ENCODE measurements at places on chromosomes 2 and 18.
A peak's percentile ranks its signal among the peaks of the same experiment; 100 is the strongest.

GRCh38 chr2:85143463-85144082, 10.4 kb downstream of the TCF7L1 start:
- no peak for DNase-seq

- peak; percentile 64 for DNase-seq
Measured at GRCh38 chr2:64485961-64486360, 32.0 kb downstream of the LGALSL start.

GRCh38 chr2:7037340-7038333, 120.4 kb downstream of the RNF144A start:
- DNase-seq: peak; percentile 85

GRCh38 chr2:97765933-97766332, 52.6 kb downstream of the ZAP70 start:
- no peak for DNase-seq

- peak; percentile 30 for DNase-seq
Measured at GRCh38 chr18:62744076-62744968, 29.0 kb downstream of the PHLPP1 start.

DNA sequence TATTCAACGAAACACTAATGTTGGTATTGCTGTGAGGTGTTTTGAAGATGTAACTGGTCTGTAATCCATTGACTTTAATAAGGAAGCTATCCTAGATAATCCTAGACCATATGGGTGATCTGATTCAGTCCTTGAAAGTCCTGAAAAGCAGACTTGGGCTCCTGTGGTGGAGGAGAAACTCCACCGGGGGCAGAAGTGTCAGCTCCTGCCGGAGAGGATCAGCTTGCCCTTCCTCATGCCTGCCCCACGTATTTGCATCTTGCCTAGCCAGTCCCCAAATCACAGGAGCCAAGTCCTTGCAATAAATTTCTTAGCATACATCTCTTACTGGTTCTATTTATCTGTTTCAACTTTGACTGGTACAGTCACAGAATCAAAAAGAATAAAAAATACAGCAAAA, 144.2 kb upstream of the DLGAP1 start:
- DNase-seq: no peak

DNA sequence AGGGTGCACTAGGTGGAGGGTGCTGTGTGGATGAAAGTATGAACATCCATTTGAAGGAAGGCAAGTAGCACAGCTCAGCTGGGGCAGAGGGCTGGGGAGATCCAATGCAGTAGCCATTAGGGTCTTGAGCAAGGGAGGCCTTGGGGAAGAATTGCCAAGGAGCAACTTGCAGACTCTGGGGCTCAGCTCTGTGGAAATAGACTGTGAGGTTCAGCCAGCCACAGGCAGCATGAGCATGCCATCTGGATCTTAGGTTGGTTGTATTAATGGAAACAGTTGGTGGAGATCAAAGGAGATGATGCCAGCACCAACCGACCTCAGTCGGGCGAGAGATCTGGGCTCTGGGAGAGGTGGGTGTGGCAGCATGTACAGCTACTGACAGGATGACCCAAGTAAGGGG, 5.6 kb downstream of the ZAP70 start:
- no peak for DNase-seq

DNA sequence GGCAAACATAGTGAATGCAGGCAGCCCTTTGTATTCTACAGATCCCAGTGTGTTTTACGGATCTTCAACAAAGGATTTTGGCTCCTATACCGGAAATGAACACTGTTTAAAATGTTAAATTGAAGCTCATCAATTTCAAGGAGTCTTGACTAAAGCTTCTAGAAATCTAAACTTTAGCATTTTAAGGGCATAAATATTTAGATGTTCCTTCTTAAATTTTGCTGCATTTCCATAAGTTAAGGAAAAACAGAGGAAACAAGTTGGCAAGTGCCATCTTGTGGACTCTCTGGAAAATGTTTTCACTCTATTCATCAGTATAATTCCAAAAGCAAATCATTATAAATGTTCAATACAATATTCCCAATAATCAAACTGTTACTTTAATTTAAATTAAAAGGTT, 19.6 kb downstream of the CHN1 start:
- peak; percentile 16 for DNase-seq

DNA sequence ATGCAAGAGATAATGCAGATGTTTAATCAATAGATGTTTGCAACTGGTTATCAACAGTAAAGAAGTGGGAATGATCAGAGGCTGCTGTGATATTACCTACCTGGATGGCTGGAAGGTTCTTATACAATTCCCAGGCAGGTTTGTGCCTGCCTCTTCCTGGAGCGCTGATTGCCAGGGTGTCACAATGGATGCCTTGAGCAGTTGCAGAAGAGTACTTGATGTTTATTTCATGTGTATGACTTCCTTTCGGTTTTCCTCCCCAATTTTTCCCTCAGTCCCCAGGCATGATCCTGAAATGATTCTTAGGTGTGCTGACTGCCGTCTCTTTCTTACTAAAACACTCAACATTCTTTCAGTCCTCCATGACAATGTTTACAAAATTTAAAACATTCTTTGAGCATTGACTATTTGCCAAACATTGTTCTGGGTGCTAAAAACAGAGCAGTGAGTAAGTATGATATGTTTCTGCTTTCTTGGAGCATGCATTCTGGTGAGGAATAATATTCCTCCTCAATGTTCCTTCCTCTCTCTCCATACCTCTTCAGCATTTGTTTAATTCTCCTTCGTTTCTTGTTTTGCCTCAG, 416.6 kb upstream of the TRIB2 start:
- DNase-seq: no peak

GRCh38 chr2:231454361-231454791, 9.9 kb downstream of the NCL start:
- DNase-seq: no peak

- no peak for DNase-seq
Measured at GRCh38 chr2:42639340-42640077, 71.1 kb downstream of the MTA3 start.

DNA sequence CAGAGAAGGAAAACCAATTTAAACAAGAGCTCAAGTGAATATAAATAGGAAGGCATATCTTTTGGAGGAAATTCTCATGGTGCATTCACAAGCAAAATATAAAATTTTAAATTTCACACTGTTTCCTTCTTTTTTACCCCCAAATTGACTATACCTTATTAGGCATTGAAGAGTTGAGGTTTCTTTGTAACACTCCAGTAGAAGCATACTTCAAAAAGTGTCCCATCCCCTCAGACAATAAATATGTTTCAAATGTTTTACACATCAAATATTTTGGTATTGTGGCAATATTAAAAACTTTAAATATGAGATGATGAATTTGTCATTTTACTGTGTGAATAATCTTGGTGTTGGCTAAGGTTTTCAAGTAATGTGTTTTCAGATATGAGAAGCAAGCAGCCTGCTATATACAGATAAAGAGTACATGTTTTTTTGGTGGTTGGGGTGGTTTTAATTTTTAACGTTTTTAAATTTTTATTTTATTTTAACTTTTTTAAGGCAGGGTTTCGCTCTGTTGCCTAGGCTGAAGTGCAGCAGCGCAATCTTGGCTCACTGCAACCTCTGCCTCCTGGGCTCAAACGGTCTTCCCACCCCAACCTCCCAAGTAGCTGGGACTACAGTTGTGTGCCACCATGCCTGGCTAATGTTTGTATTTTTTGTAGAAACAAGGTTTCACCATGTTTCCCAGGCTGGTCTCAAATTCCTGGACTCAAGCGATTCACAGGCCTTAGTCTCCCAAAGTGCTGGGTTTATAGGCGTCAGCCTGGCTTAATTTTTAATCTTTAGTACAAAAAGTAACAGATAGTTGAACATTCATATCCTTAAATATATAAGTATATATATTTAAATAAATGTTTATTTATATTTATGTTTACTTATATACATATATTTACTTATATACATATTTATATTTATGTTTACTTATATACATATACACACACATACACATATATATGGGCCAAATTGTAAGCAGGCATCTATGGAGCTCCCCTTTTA, 36.5 kb upstream of the DLX1 start:
- DNase-seq: no peak

GRCh38 chr2:160917850-160918249, 242.4 kb upstream of the TANK start:
- no peak for DNase-seq

- DNase-seq: no peak
Measured at GRCh38 chr2:98698896-98699295, 32.0 kb downstream of the MGAT4A start.

GRCh38 chr2:120740765-120741524, 5.3 kb downstream of the GLI2 start:
- no peak for DNase-seq

DNA sequence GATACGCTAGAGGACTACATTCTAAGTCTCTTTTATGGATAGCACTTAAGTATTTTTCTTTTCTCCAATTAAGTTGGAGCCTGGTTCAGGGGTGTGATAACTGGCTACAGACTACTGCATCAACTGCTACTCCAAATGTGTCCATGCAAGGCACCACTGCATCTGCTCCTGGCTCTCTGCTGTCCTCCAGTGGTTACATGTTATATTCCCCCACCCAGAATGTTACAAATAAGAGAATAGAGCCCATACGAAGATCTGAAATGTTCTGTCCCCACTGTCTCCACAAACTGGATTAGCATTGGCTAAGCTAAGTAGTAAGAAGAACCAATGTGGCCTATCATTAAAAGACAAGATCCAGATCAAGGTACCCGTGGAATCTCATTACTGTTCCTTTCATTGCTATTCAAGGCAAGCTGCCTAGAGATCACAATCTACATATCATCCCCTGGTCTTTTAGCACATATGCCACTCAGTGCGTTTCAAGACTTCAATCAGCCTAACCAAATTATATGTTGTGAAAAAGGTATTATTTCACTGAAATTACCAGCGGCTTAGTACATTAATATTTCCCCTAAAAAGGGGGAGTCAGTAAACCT, 308.3 kb upstream of the SLC8A1 start:
- peak; percentile 70 for DNase-seq

DNA sequence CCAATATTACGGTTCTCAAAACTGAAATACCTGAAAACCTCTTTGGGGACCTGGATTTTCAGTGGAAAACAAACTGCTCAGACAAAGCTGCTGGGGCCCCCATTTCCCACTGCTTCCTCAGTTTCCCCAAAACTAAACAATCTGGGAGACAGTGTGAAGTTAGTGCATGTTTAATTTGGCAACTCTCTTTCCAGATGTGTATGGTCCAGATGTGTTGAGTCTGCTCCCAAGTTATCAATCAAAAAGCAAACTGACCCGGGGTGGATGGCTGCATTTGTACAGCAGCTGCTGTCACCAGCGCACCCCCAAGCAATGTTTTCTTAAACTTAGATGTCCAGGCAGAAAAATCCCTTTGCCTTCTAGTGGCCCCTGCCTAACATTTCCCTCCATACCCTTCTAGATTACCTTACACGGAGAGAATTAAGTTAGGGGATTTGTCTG, 136.9 kb downstream of the COPS8 start:
- peak; percentile 4 for DNase-seq

- no peak for DNase-seq
Measured at GRCh38 chr2:206282746-206283145, 8.3 kb downstream of the ZDBF2 start.

GRCh38 chr18:78983512-78983911, 3.9 kb downstream of the SALL3 start:
- no peak for DNase-seq

DNA sequence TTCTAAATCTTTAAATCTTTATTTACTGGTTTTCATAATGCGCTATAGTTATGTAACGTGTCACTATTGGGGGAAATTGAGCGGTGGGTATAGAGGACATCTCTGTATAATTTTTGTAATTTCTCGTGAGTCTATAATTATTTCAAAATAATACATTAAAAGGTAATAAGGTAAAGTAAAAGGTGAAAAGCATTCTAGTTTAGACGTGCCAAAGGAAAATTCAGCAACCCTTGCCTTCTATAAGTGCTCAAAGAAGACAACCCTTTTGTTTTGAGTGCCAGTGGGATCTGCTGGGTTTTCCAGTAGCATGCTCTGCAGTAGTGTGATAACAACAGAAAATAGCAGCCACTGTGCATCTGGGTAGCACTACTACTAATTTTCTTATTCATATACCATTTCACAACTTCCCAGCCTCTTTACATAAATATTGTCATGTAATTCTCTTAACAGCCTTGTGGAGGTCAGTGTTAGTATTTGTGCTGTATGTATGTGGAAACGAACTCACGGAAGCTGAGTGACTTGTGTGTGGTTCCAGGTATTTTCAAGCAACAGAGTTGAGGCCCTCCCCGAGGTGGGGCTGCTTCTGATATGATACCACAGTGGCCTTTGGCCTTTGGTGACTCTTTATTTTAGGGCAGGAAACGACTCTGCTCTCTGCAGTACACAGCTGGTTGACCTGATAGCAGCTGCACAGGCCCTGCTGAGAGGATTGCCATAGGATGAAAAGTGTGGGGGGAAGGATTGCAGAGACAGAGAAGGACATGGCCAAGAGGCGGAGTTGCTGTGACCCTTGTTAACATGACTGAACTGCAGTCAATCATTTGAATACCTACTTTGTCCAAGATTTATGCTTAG, 104.5 kb downstream of the TDRD15 start:
- DNase-seq: no peak

DNA sequence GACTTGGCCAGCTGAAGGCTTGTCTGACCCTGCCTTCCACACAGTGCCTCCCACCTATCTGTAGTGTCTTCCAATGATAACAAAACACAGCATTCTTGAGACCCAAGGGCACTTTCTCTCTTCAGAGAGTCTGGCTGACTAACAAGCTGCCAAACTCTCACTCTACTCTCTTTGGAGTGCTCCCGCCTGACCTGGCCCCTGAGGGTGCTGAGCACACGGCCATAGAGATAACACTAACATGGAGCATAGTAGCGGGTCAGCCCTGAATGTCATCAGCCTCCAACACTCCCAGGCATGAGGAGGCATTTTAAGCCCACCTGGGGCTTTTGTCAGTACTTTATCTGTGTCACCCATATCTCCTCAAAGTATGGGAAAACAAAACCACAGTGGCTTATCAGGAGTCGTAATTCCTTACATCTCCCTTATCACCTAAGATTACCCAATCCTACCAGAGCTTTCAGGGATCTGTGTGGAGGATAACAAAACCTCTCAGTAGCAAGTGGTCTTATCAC, 160.3 kb upstream of the TCF4 start:
- DNase-seq: no peak

DNA sequence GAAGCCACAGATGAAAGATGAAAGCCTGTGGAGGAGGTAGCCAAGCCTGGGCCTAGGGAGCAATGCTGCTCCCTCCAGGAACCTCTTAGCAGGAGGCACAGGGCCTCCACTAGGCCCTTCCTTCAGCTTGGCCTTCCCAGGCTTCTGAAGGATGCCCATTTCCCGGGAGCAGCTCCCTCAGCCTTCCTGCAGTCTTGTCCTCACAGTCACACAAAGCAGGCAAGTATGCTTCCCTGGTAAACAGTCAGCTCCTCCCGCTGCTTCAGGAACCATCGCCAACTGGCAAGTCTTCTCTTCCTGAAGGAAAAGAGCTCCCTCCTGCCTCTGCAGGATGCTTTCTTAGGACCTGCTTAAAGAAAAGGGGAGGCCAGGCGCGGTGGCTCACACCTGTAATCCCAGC, 53.2 kb downstream of the SMAD7 start:
- no peak for DNase-seq

GRCh38 chr18:36403896-36404820, 106.6 kb downstream of the FHOD3 start:
- no peak for DNase-seq

- DNase-seq: no peak
Measured at GRCh38 chr2:101115664-101116063, 35.5 kb downstream of the TBC1D8 start.
